ENCODE measurements at places on chromosomes 6 and 20.
A peak's percentile ranks its signal among the peaks of the same experiment; 100 is the strongest.

GRCh38 chr20:48139262-48140041, 354.2 kb upstream of the SULF2 start:
- DNase-seq: no peak

DNA sequence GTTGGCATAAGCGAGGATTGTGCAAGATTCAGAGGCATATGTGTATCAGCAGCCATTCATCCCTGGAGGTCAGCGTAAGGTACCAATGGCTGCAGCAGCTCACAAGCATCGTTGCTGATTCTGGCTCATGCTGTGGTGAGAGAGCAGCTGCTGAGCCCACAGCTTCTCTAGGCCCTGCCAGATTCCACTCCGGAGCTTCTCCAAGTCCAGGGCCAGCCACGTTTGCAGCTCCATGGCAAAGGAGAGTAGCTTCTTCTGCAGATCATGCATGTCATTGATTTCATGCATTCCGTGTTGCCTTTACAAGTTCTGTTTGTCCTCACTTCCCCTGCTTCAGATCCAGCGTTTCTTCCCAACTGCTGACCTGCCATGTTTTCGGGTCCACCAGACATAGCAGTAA, 474.8 kb upstream of the ID4 start:
- no peak for DNase-seq

- DNase-seq: no peak
These were observed 137.5 kb upstream of the SHLD1 start for GRCh38 chr20:5612581-5613301.

DNA sequence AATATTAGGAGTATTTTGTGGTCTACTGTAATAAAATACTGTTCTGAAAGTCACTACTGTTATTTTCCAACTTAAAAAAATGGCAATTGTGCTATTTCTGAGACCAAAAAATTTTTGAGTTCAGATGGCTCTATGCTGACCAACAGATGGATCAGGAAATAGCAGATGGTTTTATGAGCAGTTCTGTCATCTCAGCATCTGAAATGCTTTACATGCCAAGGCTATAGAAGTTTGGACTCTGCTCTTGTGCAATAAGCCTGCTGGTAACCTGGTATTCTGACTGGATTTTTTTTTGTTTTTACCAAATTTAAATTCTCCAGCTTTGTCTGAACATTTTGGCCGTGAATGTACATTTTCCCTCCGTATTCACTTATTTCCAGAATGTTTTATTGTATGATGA, 1127.5 kb downstream of the GRIK2 start:
- peak; percentile 35 for DNase-seq

DNA sequence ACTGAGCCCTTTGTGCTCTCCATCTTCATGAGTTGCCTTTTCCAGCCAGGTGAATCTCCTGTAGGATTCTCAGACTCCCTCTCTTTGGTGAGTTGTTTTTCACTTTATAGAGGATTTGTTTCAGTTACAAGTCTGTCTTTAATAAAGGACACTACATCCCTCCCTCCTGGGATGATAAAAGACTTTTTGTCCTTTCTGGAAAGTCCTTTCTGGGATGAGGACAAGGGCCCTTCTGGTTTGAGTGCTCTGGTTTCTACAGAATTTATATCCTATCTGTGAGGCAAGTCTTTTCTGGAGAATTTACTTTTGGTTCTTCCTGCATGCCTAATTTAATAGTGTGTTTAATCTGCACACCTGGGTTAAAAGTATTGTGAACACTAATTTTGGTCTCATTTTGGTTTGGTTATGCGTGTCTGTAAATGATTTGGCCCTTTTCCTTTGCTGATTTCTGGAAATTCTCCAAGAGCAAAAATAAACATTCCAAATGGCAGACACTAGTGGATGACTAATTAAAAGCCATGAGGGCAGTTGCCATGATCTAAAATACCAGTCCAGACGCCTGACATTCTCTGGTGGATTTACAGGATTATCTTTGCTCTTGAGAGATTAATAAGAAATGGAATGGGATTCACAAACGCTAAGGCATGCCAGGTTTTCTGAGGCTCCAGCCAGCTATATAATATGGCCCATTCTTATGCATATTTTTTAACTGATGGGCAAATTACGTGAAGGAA, 44.8 kb downstream of the TCP11 start:
- no peak for DNase-seq

DNA sequence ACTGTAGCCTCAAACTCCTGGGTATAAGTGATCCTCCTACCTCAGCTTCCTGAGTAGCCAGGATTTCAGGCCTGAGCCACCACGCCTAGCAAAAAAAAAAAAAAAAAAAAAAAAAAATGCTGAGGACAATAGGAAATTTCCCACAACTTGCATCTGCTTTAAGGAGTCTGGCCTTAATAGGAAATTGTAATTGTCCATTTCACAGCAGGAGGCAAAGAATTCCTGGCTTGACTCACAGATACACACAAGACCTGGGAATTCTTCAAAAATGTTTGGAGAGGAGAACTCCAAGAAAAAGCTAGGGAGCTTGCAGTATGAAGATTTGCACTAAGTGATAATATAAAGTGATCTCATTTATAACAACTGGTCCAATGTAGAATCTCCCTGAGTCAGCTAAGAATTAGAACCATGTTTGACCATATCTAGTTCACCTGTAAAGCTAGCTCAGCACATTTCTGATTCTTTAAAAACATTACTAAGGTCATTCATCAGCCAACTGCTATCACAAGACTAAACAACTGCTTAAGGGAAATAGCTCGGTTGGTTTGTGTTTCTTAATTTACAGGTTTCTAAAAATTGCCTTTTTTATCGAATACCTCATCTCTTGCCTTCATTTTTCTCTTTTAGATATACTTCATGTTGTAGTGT, 80.2 kb upstream of the SLC2A12 start:
- DNase-seq: no peak

GRCh38 chr6:15410752-15411151, 164.9 kb downstream of the JARID2 start:
- no peak for DNase-seq

GRCh38 chr6:161407581-161407980, 133.7 kb upstream of the AGPAT4 start:
- no peak for DNase-seq

- no peak for DNase-seq
These were observed 610.1 kb upstream of the FLRT3 start for GRCh38 chr20:14947536-14947935.

GRCh38 chr6:152167641-152168603, 360.4 kb downstream of the ESR1 start:
- no peak for DNase-seq

GRCh38 chr6:131976545-131977061, 25.4 kb upstream of the CCN2 start:
- DNase-seq: no peak

- no peak for DNase-seq
These were observed 39.8 kb upstream of the CST7 start for GRCh38 chr20:24909086-24909780.

DNA sequence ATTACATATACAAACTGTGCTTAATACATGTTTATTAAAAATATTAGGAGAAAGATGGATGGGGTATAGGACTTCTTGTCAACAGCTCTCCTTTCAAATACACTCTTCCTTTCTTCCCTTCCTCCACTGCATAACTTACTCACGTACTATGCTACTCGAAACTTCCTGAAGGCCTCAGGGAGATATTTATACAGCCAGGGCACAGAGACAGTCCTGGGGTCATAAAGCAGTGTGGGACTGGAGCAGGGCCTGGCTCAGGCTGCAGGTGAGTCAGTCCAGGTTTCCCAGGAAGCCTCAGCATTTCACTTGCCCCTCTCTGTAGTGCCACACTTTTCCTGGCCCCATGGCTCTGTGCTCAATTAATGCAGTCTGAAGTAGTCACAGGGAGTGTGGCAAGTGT, 157.0 kb downstream of the UBE3D start:
- peak; percentile 50 for DNase-seq

- DNase-seq: no peak
These were observed 9.3 kb upstream of the NNAT start for GRCh38 chr20:37511610-37512275.

- DNase-seq: no peak
These were observed 6.4 kb downstream of the HLA-DQB1 start for GRCh38 chr6:32659856-32660595.

DNA sequence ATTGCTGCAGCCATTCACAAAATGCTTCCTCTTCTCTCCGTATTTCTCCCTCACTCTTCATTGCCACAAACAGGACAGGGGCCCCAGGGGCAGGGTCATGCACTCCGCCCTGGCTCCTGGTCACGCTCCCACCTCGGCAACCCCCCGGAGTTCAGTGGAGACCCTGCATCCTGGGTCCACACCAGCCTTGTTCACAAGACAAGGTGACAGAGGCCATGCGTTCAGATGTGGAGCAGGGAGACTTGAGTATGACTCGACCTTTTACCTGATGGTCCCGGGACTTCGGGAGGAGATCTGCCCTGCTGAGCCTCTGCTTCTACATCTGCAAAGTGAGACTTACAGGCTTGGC, 49.4 kb downstream of the ANKRD60 start:
- no peak for DNase-seq

DNA sequence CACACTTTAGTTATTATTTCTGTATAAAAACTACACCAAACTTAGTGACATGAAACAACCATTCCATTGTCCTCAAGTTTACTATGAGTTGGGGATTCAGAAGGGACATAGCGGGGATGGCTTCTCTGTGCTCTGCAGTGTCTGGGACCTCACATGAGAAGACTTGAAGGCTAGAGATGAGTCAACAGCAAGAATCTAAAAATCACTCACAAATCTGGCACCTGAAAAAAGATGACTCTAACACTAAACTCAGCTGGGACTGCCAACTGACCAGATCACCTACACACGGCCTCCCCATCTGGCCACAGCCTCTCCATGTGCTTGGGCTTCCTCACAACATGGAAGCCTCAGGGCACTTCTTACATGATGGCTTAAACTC, 63.0 kb upstream of the EYA2 start:
- no peak for DNase-seq

GRCh38 chr20:889106-889505, 27.0 kb downstream of the ANGPT4 start:
- DNase-seq: peak; percentile 34

GRCh38 chr6:36277946-36278470, 8.1 kb downstream of the PNPLA1 start:
- DNase-seq: no peak
